ENCODE measurements at places on chromosomes 2 and 18.

GRCh38 chr2:61426267-61426897 lies 44.5 kb downstream of the USP34 start:
- DNase-seq = no peak

DNA sequence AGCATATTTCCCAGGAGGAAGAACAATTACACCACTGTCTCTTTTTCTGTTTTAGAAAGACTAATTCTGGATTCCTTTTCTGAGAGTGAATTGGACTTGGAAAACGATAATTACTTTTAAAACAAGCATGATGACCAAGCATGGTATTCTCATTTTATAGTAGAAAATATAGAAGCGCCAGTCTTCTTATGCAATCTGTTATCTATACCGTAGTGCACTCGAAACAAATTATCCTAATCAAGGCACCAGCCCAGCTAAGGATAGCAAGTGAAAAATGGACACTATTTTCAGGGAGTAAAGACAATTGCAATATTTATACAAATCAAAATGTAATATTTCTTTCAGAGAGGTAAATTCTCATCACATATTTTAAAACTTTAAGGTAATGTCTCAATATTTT lies 892.1 kb upstream of the POU3F3 start:
- DNase-seq = no peak

GRCh38 chr2:177275743-177276055 lies 11.2 kb upstream of the NFE2L2 start:
- no peak for DNase-seq

GRCh38 chr2:59027320-59027719 lies 786.2 kb upstream of the FANCL start:
- no peak for DNase-seq

DNA sequence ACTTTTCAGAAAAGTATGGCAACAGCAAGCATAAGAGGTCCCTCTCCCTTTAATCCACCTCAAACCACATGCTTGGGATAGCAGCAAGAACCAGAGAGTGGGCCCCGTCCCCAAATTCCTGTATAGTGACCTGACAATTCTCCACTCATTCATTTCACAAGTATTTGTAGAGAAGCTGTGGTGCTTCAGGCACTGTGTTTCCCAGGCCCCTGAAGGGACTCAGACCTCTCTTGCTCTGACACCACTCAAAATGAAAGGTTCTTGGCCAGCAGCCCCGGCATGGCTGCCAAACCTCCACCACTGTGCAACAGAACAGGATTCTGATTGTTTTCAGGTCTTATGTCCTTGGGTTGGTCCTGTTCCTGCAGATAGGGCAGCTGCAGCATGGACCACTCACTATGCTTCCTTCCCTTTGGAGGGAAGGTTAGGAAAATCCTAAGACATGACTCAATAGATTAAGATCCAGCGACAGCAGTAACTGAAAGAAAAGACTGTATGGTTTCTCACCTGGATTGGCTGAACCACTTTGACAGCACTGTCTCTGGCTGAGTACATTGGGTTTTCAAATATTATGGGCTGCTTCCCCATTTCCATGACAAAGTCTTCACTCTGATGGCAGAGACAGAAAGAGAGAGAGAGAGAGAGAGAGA lies 67.6 kb downstream of the DHRS9 start:
- DNase-seq = no peak

DNA sequence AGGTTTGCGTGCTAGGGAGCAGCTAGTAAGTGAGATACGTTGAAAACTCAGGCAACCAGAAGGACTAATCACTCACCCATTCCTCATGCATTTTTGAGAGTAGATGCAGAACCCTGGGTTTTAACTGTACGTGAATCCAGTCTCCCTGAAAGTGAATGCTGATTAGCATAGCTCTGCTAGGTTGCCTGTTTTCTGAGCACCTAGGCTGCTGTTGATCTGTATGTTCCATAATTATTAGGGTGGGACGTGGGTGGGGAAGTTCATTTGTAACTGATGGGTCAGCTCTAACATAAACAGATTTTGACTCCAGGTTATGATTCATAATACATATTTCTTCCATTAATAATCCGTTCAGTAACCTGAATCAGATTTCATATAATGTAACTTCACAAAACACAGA lies 379.0 kb upstream of the FANCL start:
- DNase-seq = no peak

GRCh38 chr2:207885010-207885409 lies 115.3 kb upstream of the FZD5 start:
- DNase-seq = no peak

DNA sequence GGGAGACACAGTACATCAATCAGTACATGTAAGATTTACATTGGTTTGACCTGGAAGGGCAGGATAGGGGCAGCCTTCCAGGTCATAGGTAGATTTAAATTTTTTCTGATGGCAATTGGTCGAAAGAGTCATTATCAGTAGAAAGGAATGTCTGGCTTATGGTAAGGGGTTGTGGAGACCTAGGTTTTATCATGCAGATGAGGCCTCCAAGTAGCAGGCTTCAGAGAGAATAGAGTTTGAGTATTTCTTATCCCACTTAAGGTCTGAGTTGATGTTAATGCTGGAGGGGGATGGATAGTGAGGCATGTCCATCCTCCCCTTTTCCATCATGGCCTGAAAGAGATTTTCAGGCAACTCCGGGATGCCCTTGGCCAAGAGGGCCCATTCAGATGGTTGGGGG lies 60.7 kb downstream of the SPTBN1 start:
- no peak for DNase-seq

DNA sequence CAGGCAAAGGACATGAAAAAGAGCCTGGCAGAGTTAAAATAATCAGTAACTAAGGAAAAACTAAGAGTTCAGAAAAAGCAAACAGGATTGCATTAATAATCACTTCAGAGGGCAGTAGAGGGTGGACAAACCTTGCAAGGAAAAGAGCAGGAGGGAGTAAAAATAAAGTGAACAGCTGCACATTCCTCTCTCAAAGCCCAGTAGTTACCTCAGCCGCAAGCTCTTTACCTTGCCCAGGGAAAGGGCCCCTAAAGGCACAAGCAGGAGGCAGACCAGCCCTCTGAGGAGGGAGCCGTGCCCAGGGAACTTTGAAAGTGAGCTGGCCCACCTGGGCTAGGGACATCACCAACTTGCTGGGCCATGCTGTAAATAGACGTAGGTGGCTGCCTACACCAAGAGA lies 196.9 kb downstream of the C1D start:
- DNase-seq = no peak

GRCh38 chr2:188610827-188611226 lies 319.2 kb downstream of the GULP1 start:
- DNase-seq = no peak

- no peak for DNase-seq
Observed at GRCh38 chr2:230821991-230822520, 42.7 kb upstream of the ITM2C start.

DNA sequence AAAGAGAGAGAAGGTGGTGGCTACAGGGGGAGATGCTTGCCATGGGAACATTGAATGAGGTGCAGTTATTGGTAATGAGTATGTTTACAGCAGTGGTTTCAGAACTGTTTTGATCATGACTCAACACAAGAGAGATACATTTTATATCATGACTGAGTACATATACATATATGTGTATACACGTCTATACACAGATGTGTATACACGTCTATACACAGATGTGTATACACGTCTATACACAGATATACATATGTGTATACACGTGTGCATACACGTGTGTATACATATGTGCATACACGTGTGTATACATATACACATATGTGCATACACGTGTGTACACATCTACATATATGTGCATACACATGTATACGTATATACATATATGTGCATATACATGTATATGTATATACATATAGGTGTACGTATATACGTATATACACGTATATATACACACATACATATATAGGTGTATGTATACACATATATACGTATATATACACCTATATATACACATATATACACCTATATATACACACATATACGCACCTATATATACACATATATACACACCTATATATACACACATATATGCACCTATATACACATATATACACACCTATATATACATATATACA lies 518.5 kb downstream of the TSN start:
- DNase-seq = no peak

DNA sequence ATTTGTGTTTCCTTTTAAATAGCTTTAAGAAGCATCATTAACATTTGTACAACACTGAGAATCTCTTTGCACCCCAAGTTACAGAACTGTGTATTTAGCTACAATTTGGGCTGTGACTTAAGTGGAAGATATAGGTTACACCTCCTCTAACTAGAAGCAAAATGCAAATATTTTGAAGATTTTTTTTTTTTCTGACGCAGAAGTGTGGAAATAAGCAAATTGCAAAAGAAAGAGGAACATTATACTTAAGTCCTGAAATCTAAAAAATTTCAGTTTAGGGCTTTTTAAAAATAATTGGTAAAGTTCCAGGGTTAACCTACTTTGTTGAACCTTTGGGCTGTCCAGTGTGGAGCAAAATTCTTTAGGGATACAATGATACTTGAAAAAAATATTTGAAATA lies 41.4 kb upstream of the RBMS1 start:
- no peak for DNase-seq

DNA sequence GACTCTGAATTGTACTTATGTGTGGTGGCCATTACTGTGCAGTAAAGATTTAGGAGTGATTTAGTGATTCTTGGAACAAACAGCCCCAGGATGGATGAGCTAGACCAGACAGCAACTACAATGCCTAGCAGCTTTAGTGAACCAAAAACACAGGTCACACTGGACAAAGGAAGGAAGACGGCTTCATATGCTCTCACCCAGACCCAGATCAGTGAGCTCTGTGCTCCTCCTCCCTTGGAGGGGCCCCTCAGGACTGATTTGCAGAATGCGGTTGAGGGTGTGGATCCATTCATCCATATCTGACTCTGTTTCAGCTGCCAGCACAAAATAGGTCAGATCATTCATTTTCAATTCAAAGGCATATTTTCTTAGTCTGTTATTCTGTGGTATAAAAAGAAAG lies 159.7 kb upstream of the CCDC195 start:
- DNase-seq = no peak

GRCh38 chr2:240463866-240464481 lies 28.5 kb downstream of the GPC1 start:
- DNase-seq = no peak

DNA sequence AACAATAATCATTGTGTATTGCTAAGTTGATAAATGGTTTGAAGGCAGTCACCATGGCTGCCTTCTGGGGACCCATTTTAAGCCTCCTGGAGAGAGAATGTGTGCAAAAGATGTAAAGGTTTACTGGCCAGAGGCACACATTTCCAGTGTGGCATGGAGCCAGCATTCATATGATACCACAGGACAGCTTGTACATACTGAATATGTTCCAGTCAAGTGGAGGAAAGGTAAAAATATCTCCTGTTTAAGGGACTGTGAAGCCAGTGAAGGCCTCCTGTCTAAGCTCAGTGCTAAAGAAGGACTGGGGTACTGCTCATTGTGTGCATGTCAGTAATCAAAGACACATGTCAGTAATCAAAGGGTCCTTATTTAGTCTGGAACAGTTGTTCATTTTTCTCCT lies 119.2 kb downstream of the BABAM2 start:
- no peak for DNase-seq

DNA sequence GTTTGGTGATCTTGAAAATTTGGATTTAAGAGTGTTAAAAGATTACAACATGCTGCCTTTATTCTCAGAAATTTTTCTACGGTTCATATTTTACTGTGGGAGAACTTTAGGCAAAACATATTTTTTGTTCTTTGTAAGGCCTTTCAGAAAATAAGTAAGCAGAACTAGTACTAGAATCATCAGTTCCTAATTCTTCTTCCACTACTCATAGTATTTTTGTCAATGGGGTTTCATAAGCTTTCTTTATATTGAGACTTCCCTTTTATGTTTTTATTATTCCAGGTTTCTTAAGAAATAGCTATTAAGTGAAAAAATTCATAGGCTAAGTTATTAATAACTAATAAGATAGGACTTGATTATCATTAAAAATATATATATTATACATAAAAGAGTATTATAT lies 12.4 kb downstream of the UGGT1 start:
- DNase-seq = no peak

DNA sequence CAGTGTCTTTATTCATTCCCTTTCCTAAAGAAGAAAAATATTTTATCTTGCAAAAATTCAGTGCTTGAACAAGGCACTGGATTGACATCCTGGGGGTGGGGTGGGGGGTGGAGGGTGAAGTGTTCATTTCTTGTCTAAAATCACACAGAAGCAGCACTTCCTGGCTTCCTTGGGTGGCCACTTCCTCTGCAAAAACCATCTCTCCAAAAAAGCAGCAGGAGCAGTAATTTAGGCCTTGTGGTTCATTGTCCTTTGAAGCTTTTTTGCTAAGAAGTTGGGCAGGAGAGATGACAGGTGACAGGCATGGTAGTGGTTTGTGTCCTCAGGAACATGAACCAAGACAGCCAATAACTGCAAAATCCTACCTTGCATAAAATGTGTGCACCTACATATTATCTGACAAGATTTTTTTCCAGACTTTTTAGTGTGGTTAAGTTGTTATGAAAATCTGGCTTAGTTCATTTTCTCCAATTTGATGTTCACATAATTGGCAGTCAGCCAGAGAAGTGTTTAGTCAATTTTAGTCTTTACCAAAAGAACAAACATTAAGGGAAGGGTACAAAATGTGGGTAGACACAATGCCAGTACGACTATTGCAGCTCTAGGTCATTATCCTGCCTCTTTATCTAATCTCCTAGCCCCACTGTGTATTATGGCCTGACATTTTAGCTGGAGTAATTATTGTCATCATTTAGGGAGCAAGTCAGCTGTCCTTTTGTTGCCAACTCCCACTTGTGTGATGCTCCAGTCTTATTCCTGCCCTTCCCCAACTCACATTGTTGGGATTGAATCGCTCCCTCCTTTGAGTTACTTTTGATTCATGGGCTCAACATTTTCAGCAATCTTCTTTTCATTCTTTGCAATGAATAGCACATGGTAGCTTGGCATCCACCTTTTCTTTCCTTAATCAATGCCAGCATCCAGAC lies 177.2 kb downstream of the MYO3B start:
- peak; percentile 14 for DNase-seq

GRCh38 chr2:177489719-177490301 lies 97.2 kb downstream of the AGPS start:
- DNase-seq = no peak

GRCh38 chr18:55069497-55069896 lies 110.2 kb upstream of the CCDC68 start:
- DNase-seq = no peak

DNA sequence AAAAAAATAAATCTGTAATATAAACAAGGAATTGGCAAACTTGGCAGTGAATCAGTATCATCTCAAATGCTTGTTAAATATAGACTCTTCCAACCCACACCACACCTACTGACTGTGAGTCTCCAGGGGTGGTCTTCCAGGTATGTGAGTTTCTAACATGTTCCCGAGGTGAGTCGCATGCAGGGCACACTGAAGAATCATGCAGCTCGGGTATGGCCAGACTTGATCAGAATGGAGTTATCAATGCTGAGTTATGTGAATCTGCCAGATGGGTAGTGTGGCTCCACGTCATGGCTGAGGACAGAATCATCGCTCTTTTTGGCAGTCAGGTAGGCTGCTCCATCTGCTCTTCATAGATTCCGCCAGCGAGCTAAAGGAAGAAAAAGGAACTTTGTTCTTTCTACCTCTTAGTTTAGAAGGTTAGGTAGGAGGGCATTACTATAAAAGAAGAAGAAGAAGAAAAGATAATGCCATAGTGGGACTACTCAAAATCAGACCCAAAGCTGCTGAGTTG lies 1279.7 kb upstream of the ZEB2 start:
- no peak for DNase-seq
